ENCODE measurements at places on chromosomes 11 and 22.

DNA sequence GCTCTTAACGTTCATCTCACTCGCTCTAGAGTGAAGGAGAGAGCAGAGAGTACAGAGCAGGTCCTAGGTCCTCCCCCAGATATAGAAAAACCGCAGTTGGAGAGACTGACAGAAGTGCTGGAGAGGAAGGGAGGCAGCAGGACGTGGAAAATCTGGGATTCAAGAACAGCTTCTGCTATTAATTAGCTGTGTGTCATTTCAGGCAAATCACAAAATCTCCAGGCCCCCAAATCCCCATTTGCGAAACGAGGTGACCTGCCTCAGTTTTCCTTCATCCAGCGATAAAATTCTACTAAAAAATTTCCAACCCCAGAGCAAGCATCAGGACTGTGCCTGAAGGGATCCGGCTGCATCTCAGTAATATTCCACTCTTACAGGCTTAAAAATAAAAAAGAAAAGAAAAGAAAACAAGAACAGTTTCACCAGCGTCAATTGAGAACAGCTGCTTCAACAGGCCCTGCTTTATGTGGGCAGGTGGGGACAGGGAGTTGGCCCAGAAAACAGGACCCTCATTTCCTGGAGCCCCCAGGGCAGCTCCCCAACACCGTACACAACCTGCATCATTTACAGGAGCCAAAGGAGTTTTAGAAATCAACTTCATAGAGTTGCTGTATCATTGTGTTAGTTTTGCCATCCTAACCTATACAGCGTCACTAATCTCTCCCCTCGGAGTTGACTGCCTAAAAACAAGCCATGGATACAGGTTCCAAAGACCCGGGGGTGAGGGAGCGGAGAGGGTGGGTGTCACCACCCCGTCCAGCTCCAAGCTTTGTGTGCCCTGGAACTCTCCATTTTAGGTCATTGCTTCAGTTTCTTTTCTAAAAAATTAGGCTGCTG lies 2.3 kb upstream of the MALAT1 start:
- DNase-seq, result no peak

- no peak for DNase-seq
Observed at GRCh38 chr11:67545280-67545679, 22.0 kb upstream of the CABP2 start.

DNA sequence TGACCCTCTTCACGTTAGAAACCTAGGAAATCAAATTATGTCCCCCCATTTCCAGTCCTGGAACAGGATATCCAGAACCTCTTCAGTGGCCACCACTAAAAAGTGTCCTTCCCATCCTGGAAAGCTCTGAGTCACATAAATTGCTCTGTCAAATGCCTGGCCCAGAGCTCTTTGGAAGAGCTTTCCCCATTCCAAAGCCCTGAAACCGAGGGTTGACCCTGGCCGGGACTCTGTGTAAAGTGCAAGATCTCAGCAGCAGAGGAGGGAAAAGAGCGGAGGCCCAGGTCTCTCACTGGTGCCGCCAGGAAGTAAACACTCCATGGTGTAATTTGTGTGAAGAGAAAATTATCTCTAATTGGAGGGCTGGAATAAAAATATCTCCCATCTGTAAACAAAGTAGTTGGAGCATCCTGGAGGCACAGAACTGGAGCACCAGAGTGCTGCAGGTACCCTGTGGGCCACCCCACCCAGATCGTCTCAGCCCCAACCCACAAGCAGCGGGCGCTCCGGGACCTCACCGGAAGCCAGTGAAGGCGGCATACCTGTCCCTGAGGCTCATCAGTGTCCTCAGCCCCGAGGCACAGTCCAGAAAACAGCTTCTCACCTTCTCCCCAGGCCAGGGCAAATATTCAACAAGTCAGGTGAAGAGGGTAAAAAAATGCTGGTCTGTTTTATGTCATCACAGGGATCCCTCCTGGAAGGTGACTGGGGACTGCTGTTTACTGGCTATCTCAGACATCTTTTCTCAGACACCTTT lies 4.7 kb upstream of the JAM3 start:
- DNase-seq, result no peak

DNA sequence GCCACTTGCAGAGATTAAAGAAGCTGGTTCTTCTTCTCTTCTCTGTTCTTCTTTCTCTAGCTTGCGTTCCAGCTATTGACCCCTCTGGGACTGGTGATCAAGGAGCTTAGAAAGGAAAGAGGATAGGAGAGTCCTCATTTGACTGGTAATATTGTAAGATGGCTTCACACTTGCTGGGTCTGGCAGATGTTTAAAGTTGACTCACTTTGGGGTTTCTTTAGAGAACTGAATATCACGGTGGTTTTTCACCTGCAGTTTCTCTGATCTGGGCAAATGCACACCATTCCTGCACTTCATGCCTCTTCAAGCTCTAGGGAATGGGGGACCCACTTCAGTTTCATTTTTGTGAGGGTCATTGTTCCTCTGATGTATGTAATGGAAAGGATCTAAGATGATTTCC lies 41.8 kb upstream of the DEUP1 start:
- DNase-seq, result no peak

DNA sequence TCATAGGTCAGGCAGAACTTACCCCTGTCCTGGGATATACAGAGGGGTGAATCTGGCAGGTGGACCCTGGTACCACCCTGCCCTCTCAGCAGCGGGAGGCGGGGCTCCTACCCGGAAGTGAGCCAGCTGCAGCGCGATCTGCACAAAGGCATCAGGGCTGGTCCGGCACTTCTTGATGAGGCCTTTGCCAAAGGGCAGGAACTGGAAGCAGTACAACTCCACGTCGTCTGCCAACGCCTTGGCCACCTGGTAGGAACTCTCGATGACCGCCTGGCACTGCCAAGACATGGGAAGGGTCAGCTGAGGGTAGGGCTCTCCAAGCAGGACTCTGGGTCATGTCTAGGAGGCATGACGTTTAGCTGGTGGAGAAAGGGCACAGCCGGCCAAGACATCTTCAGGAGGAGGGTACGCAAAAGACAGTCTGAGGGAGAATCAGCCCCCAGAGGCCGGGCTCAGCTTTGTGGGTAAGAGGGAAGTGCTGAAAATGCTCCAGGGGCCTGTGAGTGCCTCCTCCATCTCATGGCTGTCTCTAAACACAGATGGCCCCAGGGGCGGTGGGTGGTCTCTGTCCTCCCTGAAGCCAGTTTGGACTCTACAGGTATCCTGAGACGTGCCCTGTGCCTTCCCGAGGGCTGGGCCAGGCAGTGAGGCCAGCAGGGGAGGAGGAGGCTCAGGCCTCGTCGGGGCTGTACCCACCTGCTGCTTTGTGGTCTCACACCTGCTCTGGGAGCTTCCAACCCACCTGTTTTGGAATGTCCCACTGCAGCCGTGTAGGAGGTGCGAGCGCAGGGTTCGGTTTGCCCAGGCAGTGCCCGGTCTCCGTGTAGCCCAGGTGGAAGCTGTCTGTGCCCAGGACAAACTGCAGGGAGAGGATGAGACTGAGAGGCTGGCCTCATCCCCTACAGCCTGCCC lies 6.7 kb downstream of the CPT1B start:
- no peak for DNase-seq

DNA sequence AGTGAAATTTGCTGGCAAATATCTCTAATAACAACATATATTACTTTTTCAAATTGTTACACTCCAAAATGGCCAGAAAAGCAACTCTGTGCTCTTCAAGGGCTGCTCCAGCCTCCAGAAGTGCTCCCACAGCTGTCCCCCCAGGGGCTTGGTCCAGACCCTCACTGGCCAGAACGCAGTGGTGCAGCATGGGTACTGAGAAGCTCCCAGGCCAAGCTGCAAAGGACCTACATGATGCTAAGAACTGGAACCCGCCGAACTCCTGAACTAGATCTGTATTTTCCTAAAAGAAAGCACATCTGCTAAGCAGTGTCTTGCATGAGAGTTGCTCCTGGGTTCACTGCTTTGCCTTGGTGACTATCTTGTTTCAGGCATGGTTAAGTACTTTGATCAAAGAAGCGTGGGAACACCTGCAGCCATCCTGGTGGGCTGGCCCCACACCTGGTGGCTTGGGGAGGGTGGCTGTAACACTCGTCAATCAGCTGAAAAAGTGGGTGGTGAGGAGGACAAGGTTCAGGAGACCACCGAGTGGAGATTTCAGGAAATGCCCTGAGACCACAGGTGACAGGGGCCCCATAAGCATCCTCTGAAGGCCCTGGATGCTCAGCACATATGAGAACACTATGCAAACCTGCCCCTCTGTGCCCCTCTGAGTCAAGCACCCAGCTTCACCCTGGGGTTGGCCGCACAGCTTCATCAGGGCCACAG lies 72.7 kb upstream of the PITPNB start:
- no peak for DNase-seq

- DNase-seq, result no peak
Observed at GRCh38 chr11:128480665-128481064, 106.7 kb downstream of the ETS1 start.

GRCh38 chr11:72553706-72554105 lies 119.4 kb upstream of the CLPB start:
- DNase-seq, result no peak

DNA sequence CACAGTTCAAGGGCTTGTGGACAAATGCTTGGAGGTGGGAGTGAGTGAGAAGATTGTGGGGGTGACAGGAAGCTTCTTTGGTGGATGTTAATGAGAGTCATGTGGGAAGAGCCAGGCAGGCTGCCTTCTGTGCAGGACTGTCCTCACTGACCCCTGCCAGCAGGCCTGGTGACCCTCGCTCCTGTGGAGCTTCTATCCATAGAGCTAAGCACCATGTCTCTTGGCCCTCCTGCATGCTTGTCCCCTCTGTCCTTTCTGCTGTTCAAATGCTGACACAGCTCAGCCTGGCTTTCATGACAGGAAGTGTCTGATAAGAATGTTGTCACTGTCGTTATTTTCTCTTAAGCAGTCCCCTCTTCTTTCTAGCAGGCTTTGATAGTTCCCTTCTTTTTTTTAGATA lies 37.6 kb downstream of the NAT10 start:
- DNase-seq, result no peak

DNA sequence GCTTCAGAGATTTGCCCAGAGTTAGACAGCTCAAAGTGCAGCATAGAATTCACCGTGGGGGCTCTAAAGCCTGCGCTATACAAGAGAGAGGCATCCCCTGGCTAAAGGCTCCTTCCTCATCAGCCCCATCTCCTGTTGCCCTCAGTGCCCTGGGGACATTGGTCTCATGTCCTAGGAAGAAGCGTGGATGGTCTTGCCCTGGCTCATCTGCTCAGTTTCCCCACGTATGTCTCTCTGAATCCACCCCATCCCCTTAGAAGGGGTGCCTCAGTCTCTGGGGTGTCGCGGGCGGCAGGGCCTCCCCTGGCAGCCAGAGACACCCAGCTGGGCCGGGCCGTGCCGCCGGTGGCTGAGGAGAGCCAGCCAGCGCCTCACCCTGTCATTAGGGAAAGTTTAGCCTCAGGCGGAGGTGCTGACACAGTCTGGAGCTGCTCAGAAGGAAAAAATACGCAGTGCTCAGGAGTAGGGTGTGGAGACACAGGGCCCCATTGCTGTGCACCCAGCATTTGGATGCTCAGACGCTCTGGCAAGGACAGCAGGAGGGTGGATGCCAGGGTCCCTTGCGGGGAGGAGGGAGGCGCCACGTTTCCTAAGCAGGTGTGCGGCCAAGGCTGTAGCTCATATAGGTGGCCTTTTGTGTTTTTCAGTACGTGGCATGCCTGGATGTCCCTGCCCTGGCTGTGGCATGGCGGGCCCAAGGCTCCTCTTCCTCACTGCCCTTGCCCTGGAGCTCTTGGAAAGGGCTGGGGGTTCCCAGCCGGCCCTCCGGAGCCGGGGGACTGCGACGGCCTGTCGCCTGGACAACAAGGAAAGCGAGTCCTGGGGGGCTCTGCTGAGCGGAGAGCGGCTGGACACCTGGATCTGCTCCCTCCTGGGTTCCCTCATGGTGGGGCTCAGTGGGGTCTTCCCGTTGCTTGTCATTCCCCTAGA lies 1.3 kb downstream of the SLC39A13 start:
- DNase-seq, result no peak

GRCh38 chr11:85086504-85087284 lies 540.5 kb downstream of the DLG2 start:
- no peak for DNase-seq

DNA sequence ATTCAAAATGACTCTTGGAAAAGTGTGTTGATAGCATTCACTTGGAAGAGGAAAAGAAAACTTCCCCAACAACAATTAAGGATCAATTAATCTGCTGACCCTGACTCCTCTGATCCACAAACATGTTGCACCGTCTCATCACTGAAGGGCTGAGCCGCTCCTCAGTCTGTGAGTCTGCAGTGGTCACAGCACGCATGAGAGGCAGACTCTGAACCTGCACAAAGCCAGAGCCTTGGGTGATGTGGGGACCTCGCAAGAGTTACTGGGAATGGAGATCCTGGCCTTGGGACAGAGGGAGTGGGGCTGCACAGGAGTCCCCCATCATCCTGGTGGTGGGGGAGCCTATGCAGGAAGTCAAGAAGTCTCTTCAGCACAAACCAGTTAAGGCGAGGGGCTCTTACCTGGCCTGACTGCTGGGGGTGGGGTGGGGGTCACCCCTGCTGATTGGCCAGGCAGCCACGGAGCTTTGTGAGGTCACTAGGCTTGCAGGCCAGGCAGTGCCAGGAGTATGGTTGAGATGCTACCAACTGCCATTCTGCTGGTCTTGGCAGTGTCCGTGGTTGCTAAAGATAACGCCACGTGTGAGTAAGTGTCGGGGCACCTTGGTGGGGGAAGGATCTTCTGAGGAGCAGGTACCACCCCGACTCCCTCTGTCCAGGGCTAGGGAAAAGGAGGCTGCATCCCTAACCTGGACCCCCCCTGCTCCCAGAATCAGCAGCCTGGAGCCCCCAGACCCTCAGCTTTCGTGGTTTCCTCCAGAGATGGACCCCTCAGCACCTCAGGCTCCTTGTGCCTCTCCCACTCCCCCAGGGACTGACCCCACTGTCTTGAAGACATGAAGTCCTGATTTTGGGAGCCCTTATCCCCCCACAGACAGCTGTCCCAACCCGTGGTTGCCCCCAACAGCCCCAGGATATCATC lies at the start of gene ACR:
Gene ACR, plus strand, starts transcription at position 477 of the 921 bp plus-strand sequence. Its CDS starts 32 bp downstream, at position 509.
- DNase-seq, result no peak

- DNase-seq, result no peak
Observed at GRCh38 chr22:19991645-19992451, 24.8 kb downstream of the ARVCF start.

GRCh38 chr11:8293171-8293570 lies 29.5 kb upstream of the LMO1 start:
- DNase-seq, result no peak

DNA sequence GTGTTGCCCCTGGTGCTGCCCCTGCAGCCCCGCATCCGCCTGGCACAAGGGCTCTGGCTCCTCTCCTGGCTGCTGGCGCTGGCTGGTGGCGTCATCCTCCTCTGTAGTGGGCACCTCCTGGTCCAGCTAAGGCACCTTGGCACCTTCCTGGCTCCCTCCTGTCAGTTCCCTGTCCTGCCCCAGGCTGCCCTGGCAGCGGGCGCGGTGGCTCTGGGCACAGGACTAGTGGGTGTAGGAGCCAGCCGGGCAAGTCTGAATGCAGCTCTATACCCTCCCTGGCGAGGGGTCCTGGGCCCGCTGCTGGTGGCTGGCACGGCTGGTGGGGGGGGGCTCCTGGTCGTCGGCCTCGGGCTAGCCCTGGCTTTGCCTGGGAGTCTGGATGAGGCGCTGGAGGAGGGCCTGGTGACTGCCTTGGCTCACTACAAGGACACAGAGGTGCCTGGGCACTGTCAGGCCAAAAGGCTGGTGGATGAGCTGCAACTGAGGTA lies 278 bp downstream of the ROM1 start:
- DNase-seq, result no peak

Data from H4 (cell line).